Nucleus accumbens (tissue), 56 donors: ENCODE measurements at places on chromosomes 2 and 18.
A peak's percentile ranks its signal among the peaks of the same experiment; 100 is the strongest.

- no peak for DNase-seq
Observed at GRCh38 chr2:2332381-2332780, 1.3 kb upstream of the MYT1L start.

GRCh38 chr2:236163471-236164200, 4.5 kb downstream of the GBX2 start:
- DNase-seq, result no peak

GRCh38 chr2:107174171-107174570, 288.2 kb upstream of the ST6GAL2 start:
- no peak for DNase-seq

- no peak for DNase-seq
Observed at GRCh38 chr2:72803151-72803550, 22.7 kb downstream of the EXOC6B start.

DNA sequence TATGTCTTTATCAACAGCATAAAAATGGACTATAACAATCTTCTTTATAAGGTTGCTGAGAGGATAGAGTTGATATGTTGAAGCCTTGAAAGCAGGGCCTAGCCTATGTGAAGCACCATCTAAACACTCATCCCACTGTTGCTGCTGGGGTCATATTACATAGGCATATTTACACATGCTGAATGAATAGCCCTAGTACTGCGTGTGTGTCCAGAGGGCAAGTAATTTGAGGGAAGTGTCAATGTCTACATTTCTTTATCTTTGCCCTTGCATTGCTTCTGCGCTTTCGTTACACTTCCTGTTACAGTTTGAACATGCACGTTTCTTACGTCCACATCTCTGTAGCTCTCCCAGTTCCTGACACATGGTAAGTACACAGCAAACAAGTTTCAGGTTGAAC, 280.3 kb upstream of the ATP5MC3 start:
- DNase-seq, result no peak

GRCh38 chr18:23982155-23983079, 32.1 kb upstream of the TTC39C start:
- peak; percentile 18 for DNase-seq

DNA sequence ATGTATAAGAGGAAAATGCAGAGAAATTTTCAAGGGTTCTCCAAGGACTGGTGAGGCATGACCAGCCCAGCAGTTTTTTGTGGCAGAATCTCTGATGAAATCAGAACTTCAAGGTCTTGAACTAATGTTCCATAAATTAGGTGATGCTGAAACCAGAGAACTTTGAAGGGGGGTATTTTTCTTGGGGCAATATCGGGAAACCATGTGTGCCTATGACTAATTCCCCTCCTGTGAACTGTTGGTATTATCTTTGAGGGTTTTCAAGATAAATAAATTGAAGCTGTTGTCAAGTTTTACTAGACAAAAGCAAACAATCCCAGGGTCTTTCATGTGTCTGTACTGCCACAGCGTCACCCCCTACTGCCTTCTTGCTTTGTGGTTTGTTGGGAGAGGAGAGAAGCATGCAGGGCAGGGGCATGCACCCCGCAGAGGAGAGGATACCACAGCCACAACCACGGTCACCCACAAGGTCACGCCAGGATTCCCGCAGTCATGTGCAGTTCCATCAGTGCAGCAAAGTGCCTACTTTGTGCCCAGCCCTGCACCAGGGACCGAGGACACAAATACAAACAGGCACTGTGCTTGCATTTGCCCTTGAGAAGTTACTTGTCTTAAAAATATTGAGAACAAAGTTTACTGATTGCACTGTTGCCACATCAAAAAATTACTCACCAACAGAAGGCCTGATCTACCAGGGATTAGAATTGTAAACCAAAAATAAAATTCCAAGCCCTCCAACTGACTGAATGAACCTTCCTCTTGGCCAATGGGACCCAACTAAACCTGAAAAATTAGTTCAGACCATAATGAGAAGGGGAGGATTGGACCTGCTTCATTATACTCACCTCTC, 413.3 kb upstream of the TRIB2 start:
- no peak for DNase-seq

DNA sequence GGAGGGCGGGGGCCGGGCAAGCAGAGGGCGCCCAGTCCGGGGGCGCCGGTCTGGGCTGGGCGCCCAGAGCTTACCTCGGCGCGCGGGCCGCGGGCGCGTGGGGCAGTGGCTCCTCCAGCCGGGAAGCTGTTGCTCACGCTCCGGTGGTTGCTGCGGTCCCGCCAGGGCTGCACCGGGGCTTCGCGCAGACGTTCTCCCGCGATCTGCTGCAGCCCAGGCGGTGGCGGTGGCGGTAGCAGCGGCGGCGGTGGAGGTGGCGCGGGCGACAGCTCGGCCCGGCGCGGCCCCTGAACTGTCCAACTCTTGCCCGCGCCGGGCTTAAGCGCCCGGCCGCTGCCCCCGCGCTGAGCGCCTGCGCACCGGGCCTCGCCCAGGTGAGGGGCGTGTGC, 391 bp downstream of the ZNF385B start:
- DNase-seq, result no peak

GRCh38 chr18:59271606-59272220, 1.5 kb downstream of the RAX start:
- no peak for DNase-seq

DNA sequence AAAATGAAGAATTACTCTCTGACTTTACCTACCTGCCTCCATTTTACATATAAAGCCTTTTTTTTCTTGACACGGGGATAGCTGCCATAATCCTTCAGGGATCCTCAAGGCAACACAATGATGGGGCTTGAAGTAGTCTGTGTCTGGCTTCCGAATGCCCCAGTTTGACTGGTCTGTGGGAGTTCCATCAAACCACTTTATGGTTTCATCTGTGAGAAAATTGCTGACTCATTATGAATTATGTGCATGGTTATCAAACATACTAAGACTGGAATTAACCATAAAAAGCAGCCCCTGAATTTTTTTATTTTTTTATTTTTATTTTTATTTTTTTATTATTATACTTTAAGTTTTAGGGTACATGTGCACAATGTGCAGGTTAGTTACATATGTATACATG, 117.5 kb downstream of the PLA2R1 start:
- DNase-seq, result no peak

DNA sequence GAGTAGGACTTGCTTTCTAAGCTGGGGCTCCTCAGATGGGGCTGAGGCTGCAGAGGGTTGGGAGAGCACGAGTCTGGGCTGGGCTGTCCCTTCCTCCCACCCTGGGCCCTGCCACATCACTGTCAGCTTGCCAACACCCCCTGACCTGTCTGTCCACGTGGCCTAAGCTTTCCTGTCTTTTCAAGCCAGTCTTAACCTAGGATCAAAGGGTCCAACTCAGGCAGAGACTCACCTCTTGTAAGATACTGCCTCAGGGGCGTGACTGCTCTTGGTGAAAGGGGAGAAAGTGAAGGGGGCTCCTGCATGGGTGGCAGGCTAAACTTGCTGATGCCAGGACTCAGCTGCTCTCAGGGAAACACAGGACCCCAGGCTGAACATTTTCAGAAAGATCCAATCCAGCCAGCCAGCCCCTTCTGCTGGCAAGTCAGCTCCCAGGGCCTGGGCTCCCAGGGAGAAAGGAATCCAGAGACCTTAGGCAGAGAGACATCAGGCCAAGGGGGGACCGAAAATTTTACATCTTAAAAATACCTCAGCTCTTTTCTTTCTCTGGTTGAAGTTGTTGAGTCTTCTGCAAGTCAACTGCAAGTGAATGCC, 144.2 kb upstream of the ID2 start:
- no peak for DNase-seq

- DNase-seq, result no peak
Observed at GRCh38 chr2:168643979-168644378, 158.5 kb upstream of the NOSTRIN start.

DNA sequence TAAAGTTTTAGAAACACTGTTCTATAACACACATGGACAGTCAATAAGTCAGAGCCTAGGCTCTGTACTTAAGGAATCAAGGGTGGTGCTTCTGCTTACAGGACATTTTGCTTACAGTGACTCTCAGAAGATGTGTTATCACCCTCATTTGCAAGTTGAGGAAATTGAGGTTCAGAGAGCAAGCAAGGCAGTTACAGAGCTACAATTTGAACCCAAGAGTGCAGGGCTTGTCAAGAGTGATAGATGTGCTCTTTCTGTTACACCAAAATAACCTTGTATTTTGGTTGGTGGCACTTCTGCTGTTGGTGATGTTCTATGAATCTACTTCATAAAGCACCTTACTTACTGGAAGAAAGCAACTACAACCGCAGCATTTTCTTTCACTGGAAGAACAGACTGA, 170.2 kb downstream of the THADA start:
- DNase-seq, result no peak

DNA sequence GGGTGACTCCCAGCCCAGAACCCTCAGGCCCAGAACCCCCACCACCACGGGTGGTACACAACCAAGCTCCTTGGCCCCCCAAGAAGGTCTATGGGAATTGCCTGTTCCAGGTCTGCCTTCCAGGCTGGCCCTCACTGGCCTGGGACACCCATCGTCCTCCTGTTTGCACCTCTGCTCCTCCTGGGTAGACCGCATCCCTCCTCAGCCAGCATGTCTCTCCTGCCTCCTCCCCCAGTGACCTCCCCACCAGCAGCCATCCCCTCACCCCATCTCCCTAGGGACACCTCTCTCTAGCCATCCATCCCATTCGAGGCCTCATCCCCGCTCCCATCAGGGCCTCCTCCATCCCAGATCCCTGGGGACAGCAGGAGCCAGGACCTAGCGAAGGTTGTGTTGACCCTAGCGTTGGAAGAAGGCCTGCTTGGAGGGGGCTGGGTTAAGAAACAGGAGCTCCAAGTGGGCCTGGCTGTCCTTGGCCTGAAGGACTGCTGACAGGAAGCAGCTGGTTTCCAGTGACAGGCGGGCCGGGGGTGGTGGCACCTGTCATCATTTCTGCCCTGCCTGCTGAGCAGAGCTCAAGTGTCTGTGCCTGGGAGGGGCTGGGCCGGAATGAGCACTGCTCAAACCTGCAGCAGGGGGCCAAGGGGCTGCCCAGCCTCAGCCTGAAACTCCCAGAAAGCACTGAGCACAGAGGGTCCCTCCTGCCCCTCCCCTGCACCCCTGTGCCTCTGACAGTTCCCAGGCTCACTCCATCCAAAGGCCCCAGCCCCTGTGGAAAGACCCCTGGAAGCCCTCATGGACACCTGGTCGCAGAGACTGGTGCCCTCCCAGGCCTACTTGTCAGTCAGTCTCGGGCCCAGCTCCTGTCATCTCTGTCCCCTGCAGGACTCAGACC, 96.0 kb upstream of the OTOS start:
- no peak for DNase-seq

- no peak for DNase-seq
Observed at GRCh38 chr2:20430035-20430434, 16.8 kb upstream of the RHOB start.

DNA sequence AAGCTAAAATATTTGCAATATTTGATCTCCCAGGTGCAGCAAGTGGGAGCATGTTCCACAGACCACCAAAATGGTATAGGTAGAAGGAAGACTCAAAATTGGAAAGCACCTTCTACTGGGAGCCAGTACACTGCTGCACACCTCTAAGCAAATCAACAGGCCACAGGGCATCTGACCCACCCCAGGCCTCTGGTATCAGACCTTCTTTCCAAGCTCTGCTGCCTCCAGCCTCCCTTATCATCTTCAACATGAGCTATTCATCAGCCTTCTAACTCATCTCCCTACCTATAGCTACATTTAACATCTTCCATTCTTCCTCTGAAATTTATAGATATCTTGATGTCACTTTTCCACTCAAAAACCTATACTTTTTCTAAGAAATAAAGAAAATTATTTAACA, 294.8 kb downstream of the ZEB2 start:
- DNase-seq, result no peak

- no peak for DNase-seq
Observed at GRCh38 chr2:11356764-11357163, 12.3 kb upstream of the ROCK2 start.

GRCh38 chr2:222572751-222573174, 83.1 kb downstream of the FARSB start:
- no peak for DNase-seq

DNA sequence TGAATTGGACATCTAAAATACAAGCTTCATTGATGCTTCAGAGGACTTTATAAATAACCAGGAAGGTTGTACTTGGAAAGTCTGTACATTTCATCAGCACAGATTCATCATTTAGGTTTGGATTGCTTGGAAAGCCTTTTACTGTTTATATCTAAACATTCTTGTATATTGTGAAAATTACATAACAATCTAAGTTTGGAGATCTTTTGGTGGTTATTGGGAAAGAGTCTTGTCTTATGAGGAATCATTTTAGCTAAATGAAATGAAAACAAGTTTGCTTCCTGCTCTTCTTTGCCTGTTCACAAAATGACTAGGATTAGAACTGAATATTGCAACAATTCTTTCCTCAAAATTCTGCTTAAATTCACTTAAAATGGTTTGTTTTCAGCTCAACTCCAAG, 79.3 kb downstream of the ABI2 start:
- DNase-seq, result no peak

DNA sequence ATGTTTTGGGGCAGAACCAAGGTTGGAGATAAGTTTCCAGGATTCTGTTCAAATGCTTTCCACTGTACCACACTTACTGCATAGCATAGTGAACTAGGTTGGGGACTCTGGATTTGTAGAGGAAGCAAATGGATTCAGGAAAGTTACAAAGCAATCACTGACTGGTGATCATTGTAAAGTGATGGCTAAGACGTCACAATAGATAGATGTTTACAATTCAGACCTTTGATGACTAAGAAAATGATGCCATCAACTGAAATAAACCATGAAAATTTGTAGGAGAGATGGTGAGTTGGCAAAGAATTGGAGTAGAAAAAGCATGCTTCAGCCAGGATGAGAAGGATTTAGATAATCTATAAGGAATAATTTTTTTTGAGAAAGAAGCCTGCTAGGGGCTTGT, 178.0 kb downstream of the UBE2E3 start:
- DNase-seq, result no peak

DNA sequence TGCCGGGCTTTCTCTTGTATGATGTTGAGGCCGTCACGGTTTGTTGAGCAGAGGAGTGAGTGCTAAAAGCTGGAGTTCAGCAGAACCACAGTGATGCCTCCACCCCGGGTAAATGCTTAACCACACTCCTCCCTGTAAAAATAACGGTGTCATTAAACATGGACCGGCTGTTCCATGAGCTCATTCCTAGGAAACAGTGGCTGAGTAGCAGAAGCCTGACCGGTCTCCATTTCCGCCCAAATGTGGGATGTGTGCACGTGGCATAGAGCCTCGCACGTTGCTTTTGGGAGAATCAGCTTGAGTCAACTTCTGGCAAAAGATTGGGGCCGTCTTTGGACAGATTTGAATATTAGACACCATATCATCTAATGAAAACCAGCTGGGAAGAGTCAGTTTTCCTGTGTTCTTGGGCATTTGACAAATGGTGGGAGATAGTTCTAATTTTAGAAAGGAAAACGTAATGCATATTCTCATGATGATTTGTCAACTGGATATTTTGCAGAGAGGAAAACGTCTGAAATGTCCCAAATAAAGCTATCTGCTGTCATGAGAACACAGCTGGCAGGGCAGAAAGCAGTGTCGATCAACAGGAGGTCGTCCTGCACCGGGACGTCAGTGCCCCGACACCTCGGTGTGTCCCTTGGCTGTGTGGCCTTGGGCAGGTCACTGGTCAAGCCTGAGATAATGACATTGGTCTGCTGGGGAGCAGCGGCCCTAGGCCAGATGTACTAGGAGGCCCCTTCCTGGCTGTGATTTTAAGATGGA, 42.4 kb downstream of the LRRFIP1 start:
- DNase-seq, result no peak

GRCh38 chr2:129707800-129708199, 271.7 kb upstream of the RAB6C start:
- DNase-seq, result no peak
